ENCODE measurements at places on chromosomes 5 and 9.

- DNase-seq: no peak
These were observed 214.7 kb upstream of the NR4A3 start for GRCh38 chr9:99606957-99607356.

DNA sequence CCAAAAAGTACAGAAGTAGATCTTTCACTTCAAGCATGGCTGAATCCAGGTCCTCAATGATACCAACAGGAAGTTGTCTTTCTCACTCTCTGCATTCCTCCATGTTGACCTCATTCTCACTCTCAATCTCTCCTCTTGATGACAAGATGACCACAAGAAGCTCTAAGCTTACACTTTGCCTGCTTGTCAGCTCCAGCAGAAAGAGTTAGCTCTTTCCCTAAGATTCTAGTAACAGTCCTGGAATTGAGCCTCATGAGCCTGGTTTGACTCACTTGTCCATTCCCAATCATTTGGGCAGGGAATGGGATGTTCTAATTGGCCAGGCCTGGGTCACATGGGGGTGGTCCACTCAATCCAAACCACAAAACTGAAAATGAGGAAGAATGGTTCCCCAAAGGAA lies 3.3 kb upstream of the CLTA start:
- no peak for DNase-seq

GRCh38 chr5:172942556-172942955 lies 16.7 kb upstream of the RPL26L1 start:
- no peak for DNase-seq

DNA sequence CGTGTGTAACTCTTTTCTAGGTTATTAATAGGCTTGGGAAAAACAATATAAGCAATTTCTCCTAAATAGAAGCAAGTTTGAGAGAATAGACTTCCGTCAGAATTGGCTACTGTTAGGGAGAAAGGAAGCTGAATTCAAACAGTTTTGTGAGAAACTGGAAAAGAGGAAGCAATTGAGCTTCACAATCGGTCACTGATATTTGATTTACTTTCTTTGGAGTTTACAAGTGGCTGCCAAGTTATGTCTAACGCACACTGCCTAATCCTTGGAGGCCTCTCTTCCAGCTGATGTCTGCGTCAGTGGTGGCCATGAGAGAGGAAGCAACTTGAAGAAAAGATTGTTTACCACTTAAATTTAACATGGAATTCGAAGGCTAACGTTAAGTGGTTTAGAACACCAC lies 319.5 kb downstream of the ADGRV1 start:
- no peak for DNase-seq

DNA sequence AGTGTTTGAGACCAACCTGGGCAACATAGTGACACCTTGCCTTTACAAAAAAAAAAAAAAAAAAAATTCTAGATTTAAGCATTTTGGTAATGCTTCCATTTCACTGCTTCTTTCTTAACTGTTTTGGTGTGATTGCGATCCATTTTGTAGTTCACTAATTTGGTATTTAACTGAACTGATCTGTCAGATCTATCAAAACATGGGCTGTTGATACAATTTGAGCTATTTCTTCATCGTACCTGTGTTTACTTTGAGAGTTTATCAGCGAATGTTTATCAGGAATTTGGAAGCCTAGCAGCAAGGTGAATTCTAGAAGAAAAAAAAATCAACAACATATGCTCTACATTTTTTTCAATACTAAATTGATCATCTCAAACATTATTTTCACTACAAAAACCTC lies 864.9 kb upstream of the WWC1 start:
- no peak for DNase-seq

DNA sequence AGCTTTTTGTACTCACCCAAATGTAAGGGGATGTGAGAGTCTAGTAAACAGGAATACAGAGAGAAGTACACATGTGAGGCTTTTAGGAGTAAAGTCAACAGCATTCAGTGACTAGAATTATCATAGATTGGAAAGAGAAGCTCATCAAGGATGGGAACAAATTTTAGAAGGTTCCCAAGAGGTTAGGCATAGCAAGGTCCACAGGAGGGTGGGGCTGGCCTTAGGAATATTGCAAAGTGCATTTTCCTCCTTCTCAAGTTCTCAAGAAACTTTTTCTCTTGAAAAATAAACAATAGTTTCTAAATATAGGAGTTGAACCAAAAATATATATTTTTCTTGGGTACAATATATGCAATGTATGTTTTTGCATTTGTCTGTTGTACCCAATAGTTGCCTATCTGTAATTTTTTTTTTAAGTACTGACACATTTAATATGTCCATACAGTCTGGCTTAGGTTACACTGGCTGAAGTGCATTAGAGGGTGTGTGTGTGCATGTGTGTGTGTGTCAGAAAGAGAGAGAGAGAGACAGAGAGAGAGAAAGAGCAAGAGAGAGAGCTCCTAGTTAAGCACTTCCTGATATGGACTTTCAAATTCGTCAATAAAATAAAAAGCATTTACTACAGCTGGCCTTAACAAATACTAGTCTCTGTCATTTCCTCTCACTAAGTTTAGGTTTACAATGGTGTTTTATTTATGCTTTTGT lies 62.2 kb downstream of the SNX18 start:
- no peak for DNase-seq

DNA sequence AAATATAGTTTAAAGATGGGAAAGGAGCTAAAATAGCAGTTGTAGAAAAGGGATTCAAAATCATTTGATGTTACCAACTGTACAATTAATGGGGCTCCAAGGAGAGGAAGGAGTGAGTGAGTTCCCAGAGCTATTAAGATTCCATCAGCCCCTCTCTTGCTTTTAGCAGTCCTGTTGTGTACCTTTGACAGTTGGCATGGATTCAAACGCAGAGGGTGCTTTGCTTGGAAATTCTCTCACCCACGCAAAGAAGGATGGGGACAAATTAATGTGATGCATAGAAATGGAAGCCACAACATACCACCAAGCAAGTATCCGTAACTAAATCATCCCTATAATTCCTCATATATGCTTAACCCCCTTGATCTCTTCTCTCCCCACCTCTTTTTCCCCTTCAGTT lies 461.3 kb downstream of the EBF1 start:
- DNase-seq: no peak

DNA sequence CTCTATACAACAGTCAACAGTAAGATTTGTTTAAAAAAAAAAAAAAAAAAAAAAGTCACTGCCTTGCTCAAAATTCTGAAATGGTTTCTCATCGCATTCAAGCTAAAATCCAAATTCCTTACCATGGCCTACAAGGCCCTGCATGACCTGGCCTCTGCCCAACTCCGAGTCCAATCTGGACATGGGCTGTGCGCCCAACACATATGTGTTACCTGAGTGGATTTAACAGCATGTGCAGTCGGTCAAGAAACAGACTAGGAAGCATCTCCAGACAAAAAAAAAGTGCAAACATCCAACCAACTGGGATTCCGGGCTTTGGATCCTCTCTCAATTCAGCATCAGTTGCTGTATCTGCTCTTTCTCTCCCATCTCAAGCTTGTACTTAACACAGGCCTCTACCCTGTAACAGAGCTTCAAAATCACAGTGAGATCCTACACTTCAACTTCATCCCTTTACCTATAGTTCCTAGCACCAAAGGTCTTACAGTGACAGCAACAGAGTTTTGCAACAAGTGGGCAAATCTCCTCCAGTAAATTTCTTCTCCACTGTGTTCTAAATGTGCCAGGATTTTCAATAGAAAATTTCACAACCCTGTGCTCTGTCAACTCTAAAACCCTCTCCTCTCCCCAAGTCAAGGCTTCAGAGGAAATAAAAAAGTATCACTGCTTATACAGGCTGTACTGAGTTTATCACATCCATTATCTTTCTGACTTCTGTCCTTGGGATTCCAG lies 19.6 kb downstream of the ZNF608 start:
- no peak for DNase-seq

- DNase-seq: no peak
These were observed 14.4 kb downstream of the ELAVL2 start for GRCh38 chr9:23811633-23812032.

DNA sequence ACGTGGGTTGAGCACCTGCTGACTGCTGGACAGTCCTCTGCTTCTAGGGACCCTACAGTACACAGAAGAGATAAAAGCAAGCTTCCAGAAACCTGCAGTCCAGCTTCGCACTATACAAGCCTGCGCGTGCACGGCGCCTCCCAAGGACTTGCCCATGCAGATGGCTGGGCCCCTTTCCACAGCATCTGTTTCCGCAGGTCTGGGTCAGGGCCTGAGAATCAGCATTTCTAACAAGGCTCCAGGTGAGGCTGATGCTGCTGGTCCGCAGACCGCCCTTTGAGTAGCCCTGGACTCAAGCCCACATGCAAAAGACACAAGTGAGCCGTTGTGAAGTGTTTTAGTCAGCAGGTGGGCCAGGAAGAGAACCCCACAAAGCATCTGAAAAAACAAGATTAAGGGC lies 133.1 kb downstream of the HSD17B3 start:
- no peak for DNase-seq

DNA sequence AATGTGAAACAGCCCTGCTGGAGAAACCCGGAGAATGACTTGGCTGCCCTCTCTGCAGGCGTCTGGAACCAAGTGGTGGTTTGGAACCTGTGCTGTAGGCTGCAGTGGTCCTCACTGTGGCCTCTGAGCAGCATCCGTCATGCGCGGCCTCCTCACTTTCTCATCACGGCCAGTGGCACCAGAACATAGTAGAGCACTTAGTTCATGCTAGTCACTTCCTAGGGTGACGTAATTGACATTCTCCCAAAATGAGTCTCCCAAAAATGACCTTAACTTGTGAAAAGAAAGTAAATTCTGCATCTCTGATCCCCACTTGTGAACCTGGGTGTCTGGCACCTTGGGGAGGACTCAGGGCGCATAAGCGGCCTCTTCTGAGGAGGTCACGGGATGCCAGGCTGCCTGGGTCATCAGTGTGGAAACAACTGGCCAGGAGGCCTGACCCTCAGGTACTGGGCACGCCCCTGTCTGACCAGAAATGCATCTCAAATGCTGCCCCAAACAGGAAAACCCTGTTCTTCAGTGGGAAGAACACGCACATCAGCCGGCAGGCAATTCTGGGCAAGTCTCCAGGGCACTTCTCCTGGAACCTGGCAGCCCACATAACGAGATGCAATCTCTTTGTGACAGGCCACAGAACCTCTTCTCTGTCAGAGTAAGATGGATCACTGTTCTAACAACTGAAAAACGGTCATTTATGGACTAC lies 36.6 kb upstream of the SPTLC1 start:
- DNase-seq: no peak

- DNase-seq: no peak
These were observed 819 bp downstream of the LCN2 start for GRCh38 chr9:128149951-128150593.

- DNase-seq: no peak
These were observed 41.1 kb upstream of the TCF7 start for GRCh38 chr5:134073404-134073803.

DNA sequence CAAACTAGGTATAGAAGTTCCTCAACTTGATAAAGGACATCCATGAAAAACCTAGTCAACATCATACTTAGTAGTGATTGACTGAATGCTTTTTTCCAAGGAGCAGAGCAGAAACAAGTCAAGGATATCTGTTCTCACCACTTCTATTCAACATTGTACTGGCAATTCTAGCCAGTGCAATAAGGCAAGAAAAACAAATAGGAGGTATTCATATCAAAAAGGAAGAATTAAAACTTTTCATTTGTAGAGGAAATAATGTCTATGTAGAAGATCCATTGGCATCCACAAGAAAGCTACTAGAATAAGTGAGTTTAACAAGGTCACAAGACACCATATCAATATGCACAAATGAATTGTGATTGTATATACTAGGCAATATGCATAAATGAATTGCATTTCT lies 28.2 kb upstream of the ORM1 start:
- no peak for DNase-seq

GRCh38 chr9:110260911-110261310 lies 4.6 kb upstream of the TXN start:
- DNase-seq: no peak

GRCh38 chr5:84752780-84753179 lies 368.1 kb upstream of the EDIL3 start:
- DNase-seq: no peak

- no peak for DNase-seq
These were observed 152.6 kb downstream of the RGS3 start for GRCh38 chr9:113616116-113616515.

- no peak for DNase-seq
These were observed 12.4 kb upstream of the PAIP1 start for GRCh38 chr5:43569236-43569746.

DNA sequence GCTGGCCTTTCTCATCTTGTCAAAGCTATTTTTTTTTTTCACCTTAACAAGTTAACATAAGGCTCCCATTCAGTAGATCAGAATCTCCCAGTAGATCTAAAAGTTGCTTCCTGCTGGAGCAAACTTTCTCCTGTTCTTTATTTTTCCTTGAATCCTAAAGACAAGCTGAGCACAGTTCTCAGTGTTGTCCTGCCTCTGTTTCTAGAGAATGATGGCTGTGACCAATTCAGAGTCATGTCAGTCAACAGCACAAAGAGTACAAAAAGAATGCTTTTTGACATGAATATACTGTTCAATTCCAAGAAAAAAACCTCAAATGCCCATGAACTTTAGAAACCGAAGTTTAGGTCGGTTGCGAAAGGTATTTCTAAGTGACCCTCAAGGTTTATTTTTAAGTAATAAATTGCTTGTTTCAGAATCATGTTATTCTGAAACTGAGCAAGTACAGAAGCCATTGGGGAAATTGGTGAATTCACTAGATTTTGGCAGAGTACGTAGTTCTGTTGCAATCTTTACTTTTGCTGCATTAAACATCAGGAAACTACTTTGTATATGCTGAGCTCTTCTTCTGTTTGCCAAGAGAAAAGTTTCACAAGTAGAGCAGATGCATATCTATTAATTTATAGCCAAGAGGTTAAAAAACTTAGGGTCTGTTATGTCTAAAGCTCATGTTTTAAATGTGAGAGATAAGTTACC lies 161.7 kb upstream of the RPS23 start:
- DNase-seq: no peak

- DNase-seq: no peak
These were observed 6.6 kb downstream of the ARL10 start for GRCh38 chr5:176371621-176372539.

DNA sequence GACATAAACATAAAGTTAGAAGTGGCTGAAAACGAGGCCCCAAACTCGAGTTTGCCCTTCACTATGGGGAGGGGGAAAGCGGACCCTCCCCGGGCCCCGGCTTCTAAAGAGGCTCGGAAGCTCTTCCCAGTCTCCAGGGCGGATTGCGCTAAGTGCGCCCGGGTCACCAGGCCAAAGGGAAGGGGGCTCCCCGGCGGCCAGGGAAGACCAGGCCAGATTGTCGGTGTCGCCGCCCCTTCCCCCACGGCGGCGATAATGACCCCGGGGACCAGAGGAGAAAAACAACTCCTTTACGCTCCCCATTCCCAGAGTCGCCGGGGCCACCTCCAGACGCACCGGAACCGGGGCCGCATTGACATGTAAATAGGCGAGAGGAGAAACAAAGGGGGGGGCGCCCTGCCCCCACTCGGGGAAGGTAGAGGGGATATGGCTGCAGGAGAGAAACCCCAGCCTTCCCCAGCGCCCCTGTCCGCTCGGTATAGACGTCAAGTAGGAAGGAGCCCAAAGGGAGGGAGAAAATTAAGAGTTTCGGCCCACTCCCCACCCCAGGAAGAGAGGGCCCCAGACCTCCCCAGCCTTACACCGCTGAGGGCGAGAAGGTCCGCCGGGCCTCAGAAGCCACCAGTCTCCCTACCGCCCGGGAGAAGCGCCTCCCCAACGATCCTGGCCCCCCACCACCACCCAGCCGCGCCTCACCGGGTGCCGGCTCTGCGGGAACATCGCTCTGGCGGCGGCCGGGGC lies 1.7 kb downstream of the TLE1 start:
- no peak for DNase-seq

GRCh38 chr9:31608416-31608815 lies 776.0 kb upstream of the ACO1 start:
- no peak for DNase-seq

Measured in midbrain (tissue), 1 donor.